Fibroblast of skin of scalp (primary cell): ENCODE measurements at places on chromosomes 4 and X.

DNA sequence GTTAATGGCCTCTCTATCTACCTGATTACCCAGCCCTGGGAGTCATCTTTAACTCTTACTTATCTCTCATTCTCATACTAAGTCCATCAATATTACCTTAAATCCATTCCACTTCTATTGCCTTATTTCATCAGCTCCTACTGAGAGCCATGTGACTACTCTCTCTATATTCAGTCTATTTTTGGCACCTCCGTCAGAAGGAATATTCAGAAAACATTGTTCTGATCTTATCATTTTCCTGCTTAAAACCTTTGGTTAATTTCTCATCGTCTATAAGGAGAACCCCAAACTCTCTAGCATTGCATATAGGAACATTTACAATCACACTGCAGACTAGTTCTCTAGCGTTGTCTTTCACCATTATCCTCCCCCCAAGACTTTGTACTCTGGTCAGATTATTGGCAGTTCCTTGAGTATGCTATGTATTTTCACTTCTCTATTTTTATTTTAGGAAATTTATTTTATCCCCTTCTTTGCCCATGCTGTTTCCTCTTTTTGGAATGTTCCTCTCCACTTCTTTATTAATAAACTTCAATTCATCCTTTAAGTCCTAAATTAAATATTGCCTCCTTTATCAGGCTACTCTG is 13.7 kb upstream of the AMMECR1 start:
- DNase-seq, result no peak

- no peak for DNase-seq
Measured at GRCh38 chr4:40214661-40215418, 18.0 kb downstream of the RHOH start.

- no peak for DNase-seq
Measured at GRCh38 chr4:127656047-127656680, 23.4 kb downstream of the INTU start.

- no peak for DNase-seq
Measured at GRCh38 chrX:129227366-129227765, 295.9 kb downstream of the SMARCA1 start.

DNA sequence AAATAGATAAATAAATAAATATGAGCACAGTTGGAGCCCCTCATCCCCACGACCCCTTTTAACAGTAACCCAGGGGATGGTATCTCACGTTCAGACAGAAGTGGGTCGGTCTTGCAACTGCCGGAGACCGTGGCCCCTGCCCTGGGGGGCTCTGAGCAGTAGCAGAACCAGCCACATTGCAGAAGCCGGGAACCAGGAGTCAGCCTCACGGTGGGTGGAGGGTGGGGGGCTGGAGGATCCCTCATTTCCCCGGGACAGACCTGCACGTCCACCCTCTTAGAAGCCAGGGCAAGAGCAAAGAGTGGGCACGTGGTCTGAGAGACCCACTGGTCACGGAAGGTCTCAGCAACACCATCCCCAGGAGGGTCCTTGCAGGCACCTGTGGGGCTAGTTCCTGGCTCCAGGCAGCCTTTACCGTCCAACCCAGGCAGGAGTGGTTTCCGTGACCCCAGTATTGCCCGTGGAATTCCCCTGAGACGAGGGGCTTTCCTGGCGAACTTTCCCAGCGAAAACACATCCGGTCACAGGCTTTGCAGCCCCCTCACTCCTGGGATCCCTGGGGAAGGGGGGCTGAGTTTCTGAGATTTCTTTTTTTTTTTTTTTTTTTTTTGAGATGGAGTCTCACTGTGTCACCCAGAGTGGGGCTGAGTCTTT is 8.8 kb upstream of the IL3RA start:
- DNase-seq, result no peak
